ENCODE measurements at places on chromosomes 3 and 15.

DNA sequence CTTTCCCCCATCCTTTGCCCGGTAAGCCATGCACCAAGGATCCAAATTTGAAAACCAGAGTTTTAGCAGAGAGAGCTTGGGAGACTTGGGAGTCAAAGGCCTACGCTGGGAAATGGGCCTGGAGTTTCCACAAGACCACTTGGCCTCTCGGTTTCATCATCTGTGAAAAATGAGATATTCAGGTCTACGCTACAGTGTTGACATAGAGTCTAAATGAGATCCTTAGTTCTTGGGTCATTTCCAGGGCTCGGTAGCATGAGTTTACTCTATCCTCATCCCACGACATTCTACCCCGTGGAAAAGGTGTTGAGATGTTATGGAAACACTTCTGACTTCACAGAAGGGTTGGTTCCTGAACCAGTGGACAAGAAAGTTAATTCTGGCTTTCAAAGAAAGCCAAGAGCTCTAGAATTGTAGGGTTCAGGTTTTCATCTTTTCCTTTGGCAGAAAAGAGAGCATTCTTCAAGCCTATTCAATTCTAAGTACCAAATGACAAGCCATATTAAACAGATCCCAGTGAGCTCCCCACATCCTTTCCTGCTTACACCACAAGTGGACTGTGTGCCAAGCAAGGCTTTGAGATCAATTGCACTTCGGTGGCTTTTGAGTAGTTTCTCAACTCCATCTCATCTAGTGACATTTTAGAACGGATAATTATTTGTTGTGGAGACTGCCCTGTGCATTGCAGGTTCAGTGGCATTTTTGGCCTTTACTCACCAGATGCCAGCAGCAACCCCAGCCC lies 219.7 kb downstream of the SLCO3A1 start:
- no peak for DNase-seq

DNA sequence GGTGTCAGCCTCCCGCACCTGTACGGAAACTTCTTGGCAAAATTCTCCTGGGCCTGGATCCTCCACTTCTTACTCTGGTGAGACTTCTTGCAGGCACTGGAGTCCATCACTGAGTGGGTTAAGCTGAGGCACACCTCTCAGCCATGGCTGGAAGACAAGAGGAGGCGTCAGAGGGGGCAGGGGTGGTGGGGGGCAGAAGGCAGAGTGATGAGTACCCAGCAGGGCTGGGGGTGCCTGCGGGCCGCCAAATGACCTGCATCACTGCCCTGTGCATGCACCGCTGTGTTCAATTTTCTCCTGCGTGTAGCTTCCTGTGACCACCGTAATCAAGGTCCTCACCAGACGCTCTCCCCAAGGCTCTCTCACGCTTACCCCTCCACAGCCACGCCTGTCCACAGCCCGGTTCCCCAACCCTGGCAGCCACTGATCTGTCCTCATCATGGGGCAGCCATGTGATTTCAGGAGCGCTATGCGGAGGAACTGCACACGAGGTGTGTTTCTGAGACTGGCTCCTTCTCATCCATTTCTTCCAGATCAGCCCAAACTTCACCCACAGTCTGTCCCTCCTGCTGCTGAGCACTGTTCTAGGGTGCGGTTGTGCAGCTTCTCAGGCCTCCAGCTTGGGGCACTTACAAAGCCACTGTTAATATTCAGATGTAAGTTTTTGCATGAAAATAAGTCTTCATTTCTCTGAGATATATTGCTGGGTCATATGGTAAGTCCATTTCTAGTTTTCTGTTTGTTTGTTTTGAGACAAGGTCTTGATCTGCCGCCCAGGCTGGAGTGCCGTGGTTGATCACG lies 5.2 kb downstream of the C3orf22 start:
- DNase-seq = no peak

DNA sequence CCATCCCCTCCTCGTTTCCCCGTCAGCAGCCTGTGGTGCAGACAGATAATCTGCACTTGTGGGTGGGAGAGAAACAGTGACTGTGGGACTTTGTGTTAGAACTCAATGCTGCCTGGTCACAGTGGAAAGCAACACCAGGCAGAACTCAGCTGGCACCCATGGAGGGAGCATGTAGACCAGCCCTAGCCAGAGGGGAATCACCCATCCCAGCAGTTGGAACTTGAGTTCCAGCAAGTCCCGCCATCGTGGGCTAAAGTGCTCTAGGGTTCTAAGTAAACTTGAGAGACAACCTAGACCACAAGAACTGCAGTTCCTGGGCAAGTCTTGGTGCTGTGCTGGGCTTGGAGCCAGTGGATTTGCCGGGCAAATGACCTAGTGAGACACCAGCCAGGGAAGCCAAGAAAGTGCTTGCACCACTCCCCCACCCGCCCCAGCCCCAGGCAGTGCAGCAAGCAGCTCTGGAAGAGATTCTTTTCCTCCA lies 24.4 kb downstream of the ISG20 start:
- no peak for DNase-seq

- no peak for DNase-seq
These were observed 73.7 kb upstream of the ZPLD1 start for GRCh38 chr3:102361101-102361500.

DNA sequence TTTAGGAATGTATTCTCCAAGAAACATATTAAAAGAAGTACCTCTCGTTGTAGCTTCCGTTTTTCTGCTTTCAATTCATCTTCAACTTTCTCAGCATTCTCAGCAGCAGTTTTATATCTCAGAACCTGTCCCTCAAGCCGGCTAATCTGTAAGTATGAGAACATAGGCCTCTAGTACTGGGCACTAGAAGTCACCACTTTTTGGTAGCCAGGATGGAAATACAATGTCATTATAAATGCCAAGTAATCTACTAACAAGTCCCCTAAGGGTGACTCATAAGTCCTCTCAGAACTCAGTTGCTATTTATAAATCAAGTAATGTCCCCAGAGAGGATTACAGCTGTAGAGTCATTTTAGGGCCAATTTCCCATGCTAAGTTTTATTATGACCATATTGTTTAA lies 61.1 kb downstream of the MLH1 start:
- DNase-seq = no peak

DNA sequence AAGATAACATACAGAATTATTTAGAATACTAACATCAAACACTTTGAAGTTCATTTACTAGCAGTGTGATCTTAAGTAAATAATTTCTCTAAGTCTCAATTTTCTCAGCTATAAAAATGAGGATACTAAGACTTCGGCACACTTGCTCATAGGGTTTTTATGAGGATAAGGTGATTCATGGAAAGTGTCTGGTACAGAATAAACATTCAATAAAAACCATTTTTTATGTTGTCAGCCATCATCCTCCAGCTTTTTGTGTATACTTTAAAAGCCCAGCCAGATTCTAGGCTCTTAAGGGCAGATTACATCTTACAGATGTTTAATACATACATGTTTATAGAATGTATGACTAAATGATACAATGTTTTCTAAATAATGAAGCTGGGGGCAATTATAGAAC lies 56.8 kb downstream of the FEZF2 start:
- no peak for DNase-seq

DNA sequence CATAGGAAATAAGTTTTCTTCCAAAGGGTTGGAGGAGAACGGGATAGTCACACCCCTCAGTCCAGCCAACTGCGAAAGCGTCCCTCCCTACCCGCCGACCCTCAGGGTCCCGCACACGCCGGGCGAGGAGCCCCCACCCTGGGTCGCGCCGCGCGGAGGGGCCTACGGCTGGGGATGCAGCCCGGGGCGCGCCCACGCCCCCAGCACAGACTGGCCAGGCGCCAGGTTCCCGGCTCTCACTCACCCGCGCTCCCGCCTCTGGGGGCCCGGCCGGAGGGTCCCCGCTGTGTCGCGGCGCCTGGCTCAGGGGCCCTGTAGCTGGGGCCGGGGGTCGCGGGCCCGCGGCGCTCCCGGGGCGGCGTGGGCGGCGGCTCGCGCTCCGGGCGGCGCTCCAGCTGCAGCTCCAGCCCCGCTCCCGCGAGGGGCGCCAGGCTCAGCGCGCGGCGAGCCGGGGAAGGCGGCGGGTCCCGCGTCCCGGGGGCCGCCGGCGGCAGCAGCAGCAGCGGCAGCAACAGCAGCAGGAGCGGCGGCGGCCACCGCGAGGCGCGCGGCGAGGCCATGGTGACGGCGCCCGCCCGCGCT lies 375 bp downstream of the HEG1 start:
- no peak for DNase-seq

DNA sequence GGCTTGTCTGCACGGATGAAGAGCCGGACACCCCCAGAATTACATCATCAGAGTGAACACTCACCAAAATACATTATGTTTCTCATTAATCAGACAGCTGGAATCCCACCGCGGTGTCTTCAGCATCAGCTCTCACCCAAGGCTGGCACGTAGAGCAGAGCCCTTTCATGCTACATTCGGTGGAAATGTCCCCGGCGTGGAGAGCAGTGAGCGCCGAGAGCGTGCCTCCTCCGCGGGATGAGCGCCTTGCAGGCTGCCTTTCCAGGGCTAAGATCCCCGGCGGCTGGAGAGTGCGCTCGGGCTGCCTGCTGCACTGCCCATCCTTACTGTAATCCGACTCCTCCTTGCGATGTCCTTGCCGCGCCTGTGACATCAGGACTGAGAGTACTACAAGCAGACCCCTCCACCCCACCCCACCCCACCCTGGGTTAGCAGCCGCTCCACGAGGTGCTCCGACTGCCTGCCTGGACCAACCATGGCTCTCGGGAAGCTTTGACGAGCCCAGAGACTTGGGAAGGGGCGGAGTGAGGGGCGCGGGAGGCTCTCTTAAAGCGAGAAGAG lies at the start of gene ZNF385D:
Gene ZNF385D, minus strand, starts transcription at position 380 of the 561 bp plus-strand sequence. Its CDS starts 294 bp downstream, at position 86.
- no peak for DNase-seq

DNA sequence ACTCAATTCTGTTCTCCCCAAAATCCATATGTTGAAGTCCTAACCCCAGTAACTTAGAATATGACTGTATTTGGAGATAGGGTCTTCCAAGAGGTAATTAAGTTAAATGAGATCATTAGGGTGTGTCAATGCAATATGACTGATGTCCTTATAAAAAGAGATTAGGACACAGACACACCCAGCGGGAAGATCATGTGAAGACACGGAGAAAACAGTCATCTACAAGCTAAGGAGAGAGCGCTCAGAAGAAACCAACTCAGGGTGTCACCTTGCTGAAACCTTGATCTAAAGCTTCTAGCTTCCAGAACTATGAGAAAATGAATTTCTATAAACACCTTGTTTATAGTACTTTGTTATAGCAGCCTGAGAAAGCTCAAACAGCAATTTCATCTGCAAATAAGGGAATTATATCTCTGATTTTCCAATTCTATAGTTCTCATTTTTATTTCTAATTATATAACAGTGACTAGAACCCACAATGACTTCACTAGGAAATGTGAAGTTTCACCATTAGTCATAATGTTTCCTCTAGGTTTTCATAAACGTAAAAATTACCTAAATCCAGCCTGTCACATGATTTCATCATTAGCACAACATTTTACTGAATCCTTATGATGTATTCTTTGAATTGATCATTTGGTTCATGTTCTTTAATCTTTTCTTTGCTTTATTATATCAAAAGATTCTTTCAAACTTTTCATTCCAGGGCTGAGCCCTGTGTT lies 459.1 kb upstream of the MDFIC2 start:
- no peak for DNase-seq

- no peak for DNase-seq
These were observed 16.6 kb upstream of the SEMA3F start for GRCh38 chr3:50138266-50139200.

DNA sequence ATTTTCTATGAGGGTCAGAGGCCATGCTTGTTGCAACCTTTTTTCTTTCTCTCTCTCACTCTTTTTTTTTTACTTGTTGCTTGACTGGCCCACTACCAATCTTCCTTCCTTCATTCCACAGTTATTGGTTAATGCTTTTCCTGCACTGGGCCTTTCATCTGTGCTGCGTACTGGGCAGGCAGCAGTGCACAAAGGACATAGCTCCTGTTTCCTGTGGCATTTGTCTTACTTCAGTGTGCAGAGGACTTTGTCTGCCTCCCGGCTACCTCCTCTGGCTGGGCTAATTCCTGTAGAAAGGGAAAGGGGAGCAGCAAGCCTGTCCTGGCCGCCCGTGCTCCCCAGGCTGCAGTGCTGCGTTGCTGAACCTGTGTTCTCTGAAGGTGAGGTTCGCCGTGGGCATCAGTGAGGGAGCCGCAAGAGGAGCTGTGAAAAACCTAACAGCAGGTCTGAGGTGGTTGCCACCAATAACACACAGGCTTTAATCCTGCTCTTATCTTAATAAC lies 93.7 kb upstream of the RGMA start:
- no peak for DNase-seq

DNA sequence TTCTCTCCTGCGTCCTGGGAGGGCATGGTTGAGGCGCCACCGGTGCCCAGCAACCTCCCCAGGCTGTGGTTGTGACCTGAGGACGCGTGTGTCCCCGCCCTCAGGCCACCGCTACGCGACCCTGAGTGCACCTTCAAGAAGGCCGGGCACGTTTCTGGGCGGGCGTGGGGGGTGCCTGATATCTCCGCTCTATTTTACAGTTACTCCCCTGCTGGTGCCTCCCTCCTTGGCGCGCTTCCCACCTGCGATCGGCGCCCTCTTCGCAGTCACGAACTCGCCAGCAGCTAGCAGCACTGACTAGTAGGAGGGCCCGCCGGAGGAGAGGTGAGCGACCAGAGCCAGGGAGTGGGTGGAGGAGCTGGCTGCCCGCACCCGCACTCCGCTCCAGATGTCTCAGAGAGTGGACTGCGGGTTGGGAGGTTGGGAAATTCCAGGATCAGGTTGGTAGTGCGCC lies 43.2 kb upstream of the POLG start:
- DNase-seq = no peak

- DNase-seq = no peak
These were observed 26.9 kb upstream of the WDR72 start for GRCh38 chr15:53786401-53786800.

DNA sequence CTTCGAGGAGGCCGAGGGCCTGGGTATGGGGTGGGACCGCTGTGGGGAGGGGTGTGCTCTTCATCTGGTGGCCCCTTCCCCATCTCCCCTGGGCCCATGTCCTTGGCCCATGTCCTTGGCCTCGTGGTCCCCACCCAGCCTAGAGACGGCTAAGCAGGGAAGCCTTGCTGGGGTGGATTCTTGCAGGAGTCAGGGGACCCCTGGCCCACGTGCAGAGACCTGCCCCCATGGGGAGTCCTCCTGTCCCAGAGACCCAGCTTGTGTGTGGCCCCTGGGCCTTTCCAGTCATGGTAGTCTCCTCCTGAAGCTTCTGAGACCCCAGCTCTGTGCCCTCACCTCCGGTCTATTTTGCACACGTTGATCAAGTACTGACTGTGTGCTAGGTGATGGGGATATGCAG lies 97.4 kb downstream of the TBC1D2B start:
- DNase-seq = no peak

DNA sequence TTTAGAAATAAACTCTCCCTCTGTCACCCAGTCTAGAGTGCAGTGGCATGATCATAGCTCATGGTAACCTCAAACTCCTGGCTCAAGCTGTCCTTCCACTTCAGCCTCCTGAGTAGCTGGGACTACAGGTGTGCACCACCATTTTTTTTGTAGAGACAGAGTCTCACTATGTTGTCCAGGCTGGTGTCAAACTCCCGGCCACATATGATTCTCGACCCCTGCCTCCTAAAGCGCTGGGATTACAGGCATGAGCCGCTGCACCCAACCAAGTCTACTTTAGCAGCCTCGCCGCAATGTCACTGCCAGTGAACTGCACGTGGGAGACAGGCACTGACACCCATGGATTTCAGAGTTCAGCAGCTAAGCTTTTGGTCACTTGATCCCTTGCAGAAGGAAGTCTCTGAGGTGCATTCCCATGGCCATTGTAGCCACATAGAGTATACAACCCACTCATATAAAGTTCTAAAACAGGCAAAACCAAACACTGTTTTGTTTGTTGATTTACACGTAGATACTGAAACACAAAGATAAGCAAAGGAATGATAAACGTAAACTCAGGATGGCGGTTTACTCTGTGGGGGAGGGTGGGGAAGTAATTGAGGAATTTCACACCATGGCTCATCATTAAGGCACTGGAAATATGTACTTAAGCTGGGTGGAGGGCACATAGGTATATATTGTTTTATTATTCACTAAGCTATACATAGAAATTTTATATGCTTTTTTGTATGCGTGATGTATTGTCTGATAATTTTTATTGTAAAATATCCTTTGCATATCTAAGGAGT lies 115.0 kb downstream of the MEX3B start:
- no peak for DNase-seq

Data from stimulated activated CD8-positive, alpha-beta memory T cell treated with anti-CD3 and anti-CD28 coated beads, Interleukin-2, amount 100 ng/mL, for 1 hour (primary cell).